ENCODE measurements at places on chromosomes 1 and 21.

DNA sequence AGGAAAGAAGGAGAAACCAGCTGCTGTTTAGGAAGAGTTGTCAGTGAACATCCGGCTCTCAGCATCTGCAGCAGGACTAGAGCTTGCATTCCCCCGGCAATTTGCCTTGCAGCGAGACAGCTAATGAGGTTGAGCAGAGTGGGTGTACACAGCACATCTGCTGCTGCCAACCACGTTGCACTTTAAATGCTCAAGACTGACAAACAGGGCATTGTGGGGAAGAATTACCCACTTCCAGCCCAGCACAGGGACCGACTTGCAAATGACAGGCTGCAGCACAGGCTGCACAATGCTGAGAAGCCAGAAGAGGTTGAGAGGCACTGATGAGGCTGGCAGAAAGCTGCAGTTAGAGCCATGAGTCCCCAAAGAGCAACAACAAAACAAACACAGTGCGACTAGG is 47.5 kb upstream of the PLA2G2C start:
- DNase-seq = no peak

GRCh38 chr1:19528438-19528837 is 43.1 kb upstream of the CAPZB start:
- no peak for DNase-seq

GRCh38 chr1:204361341-204361771 is 1.6 kb upstream of the PLEKHA6 start:
- DNase-seq = no peak

DNA sequence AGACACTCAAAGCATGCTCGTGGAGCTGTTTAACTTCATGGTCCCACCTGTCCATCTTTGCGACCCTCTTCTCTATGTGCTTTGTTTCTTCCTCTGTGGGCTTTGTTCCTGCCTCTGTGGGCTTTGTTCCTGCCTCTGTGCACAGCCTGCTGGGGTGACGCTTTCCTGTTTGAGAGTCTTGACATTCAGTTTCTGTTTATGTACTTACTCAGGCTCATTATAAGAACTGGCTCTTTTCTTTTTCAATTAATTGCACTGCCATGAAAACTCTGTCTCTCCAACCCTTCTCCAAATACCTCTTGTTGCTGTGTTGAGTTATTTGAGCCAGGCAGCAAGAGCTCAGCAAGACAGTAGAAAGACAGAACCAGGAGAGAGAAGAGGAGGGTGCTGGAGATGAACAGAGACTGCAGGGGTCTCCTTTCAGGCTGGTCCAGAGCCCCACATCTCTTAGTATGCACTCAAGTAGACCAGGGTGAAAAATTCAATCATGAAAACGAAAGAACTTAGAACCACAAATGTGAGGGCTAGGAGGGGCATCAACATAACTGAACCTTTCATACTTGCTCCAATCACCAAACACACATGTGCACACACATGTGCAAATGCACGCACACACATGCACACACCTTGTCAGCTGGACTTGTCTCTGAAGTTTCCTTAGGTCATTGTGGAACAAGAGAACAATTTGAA is 88.3 kb upstream of the SGIP1 start:
- DNase-seq = no peak

DNA sequence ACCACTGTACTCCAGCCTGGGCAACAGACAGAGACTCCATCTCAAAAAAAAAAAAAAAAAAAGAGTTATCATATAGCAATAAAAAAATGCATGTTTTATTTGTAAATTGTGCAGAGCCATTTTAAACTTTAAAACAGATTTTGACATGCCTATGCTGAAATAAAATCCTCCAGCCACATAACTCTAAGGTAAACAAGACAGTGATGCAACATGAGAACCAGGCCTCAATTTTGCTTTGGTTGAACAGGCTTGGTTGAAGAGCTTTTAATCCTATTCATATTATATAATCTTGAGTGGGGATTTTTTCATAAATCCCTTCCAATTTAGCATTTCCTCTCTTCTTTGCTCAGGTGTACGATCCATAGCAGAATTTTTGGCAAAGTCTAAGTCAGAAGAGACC is 26.1 kb downstream of the ARMH1 start:
- no peak for DNase-seq

DNA sequence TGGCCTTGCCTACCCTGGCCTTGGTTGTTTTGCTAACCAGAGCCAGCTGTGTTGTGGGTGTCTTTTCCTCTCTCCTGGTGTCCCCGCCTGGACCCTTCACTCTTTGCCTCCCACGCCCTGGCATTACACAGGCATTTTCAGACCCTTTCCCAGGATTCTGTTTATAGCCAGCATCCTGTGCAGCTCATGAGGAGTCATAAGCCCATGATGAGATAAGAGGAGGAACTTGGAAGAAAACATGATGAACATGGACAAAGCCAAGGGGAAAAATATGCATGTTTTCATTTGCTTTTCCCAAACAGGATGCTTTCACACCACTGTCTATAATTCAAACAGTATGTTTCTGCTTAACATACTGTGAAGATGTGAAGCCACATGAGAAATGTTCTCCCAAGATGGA is 18.7 kb upstream of the WARS2 start:
- peak; percentile 69 for DNase-seq

- peak; percentile 98 for DNase-seq
Observed at GRCh38 chr1:30718091-30718635, 5.2 kb downstream of the MATN1 start.

DNA sequence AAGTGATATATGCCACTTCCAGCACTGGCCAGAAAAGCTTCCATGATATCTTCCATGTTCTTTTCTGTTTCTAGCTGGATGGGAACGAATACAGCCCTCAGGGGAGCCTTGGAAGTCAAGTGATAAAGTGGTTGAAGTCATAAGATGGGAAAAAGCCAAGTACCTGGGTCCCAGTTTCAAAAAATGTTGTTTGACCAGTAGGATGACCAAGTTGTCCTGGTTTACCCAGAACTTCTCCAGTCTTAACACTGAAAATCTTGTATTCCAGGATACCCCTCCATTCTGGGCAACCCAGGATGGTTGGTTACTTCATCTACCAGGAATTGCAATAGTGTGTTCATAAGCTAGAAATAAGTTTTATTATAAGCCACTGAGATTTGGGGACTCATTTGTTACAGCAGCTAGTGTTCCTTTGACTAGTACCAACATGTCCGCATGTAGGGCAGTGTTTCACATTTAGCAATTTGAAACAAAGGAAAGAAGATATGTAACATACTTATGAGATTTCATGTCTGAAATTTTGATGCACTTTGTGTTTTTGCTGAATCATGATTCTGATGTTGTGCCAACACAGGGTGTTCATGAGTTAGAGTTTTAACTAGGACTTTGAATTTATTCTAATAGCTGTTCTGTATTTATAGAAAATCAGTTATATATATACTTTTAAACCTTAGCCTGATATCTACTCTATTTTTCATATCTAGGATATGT is 139.9 kb downstream of the TPR start:
- DNase-seq = no peak

DNA sequence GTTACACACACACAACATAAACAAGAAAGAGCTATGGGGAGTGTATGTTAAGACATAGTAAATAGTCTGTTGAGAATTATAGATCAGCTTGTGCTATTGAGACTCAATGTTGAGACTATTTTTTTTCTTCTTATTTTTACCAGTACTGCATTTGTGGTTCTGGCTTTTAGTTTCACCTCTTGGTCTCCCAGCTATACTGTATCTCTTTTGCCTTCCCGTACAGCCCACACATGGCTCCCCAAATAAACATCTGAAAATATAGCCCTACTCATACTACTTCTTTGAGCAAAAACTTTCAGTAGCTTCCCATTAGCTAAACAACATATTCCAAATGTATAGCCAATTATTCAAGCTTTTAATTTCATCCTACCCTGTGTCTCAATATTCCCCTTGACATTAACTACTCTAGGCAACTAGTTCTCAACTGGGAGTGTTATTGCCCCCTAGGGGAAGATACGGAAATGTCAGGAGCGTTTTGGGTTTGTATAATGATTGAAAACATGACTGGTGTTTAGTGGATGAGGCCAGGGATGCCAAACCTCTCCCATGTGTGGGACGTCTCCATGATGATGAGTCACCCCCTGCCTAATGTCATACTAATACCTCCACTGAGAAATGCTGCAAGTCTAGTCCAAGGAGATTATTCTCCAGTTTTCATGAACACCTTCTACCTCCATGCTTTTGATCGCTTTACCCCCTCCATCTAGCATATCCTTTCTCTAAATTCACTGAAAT is 6.8 kb downstream of the RPE65 start:
- peak; percentile 59 for DNase-seq

- no peak for DNase-seq
Observed at GRCh38 chr21:38037416-38037815, 121.2 kb upstream of the KCNJ6 start.

DNA sequence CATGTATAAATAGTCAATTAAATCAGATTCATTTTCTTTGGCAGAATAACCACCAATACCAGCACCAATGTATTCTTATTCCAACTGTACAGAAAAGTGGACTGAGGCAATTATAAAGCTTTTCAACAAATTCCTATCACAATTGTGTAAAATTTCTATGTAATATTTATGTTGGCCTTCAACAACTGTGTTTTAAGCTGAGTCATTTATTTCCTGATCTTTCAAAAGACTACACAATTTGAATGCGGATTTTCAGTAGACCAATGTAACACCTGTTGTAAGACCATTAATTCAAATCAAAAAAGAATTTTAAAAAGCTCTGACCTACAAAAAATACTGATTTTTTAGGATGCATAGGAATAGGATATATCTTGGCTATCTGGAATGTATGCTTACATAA is 25.5 kb downstream of the GPATCH2 start:
- no peak for DNase-seq

DNA sequence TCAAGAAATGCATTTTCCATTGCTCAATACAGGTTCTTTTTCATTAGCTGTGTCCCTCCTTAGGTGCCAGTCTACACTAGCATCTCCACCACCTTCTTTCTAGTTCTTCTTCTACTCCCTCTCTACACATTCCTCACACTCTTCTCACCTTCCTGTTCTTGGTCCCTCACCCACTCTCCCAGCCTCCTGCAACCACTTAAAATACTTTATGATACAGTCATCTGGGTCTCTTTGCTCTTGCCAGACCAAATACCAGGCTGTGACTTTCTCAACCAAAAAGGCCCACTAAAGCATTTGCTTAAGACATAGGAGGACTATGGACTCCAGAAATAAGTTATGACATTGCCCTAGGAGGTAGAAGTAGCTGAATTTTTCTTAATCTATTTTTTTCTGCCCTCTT is 35.1 kb downstream of the PIGM start:
- DNase-seq = peak; percentile 87

GRCh38 chr1:182889997-182890396 is 50.9 kb downstream of the DHX9 start:
- DNase-seq = no peak

DNA sequence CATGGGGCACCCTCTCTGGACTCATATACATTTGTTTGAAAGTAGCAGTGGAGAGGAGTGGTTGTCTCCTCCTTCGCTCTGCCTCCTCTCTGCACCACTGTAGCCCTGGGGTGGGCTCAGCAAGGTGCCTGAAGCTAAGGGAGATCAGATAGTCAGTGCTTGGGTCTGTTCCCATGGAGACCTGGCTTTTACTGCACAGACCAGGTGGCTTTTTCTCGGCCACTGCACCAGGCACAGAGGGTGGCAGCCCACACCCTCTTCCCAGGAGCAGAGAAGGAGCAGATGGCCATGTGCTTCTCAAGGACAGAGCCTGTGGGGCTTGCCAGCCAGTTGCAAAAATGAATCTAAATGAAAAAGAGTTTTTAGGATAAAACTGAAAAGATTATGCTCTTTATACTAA is 123.4 kb upstream of the KCNK1 start:
- no peak for DNase-seq

DNA sequence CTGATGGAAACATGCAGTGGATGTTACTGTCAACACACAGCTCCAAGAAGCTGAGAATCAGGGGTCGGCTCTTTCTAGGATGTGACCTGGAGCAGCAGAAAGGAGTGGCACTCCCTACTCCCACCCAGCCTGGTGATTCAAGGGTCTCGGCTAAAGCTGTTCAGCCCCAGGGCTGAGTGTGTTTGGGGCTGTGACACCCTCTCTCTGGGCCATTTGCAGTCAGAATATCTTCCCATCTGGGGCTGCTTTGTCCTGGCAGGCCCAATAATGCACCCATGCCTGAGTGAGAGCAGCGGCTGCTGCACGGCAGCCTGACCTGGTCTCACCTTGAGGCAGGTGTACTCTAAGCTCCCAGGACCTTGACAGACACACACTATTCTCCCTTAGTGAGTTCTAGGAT is 52.5 kb upstream of the AJAP1 start:
- DNase-seq = no peak

- no peak for DNase-seq
Observed at GRCh38 chr1:11309385-11309784, 36.4 kb downstream of the UBIAD1 start.

- no peak for DNase-seq
Observed at GRCh38 chr1:89347296-89347695, 16.6 kb upstream of the GBP6 start.

DNA sequence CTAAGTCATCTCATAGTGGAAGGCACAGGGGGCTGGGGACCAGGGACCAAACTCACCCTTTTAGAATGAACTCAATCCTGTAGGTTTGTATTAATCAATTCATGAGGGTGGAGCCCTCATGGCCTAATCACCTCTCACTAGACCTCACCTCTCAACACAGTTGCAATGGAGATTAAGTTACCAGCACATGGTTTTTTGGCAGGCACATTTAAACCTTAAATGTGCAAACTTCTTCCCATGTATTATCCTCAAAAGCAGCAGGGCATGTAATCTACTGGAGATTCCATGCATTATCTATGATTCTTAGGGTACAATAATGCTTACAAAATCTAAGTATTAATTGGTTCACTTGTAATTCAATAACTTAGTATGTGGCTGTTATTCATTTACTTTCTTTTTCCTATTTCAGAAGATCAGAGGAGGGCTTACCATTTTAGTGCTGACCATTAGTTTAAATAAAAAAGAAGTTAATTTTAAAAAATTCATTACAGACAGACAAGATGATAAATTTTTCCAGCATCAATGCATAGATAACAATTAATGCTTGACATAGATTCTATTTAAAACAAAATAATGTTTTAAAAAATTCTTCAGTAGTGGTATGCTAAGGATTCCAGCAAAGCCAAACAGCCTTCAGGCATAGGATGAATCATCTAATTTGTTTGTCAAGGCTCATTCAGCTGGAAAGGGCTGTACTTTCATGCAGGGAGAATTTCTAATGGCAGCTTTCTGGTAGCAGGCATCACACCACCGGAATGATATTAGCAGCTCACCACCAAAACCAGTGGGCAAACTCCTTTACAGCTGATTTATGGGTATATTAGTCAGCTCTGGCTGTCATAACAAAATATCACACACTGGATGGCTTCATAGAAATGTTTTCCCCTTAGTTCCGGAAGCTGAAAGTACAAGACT is 124.6 kb upstream of the ZNF648 start:
- peak; percentile 84 for DNase-seq

DNA sequence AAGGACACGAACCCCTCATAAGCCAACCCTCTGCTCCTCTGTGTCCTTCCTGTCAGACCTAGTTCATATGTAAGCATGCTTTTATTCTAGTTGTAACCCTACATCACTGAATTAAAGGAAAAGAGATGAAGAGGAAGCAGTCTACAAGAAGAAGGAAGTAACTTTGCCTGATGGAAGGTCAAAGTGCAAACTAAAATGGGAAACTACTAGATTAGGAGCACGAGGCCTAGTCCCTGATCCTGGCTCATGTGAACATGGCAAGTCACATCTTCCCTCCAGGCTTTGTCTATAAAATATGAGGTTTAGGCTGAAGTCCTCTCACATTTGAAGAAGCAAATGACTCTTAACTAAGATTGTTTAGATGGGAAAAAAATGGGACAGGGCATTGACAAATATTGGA is 13.2 kb downstream of the ZMYND12 start:
- DNase-seq = no peak

- peak; percentile 90 for DNase-seq
Observed at GRCh38 chr1:206583707-206584648, 28.3 kb downstream of the EIF2D start.
